Right renal pelvis (tissue), 4 donors: ENCODE measurements at places on chromosomes 7 and 10. TPM values are rescaled to one million over a fixed set of nuclear protein-coding genes. Genes with fewer than 3 reads are reported as not detected.

Gene PLAC9
- 21.8 TPM for polyA plus RNA-seq

Gene DLX6
- not detected for polyA plus RNA-seq

Gene CHST3
- polyA plus RNA-seq, result 19.1 TPM

DNA sequence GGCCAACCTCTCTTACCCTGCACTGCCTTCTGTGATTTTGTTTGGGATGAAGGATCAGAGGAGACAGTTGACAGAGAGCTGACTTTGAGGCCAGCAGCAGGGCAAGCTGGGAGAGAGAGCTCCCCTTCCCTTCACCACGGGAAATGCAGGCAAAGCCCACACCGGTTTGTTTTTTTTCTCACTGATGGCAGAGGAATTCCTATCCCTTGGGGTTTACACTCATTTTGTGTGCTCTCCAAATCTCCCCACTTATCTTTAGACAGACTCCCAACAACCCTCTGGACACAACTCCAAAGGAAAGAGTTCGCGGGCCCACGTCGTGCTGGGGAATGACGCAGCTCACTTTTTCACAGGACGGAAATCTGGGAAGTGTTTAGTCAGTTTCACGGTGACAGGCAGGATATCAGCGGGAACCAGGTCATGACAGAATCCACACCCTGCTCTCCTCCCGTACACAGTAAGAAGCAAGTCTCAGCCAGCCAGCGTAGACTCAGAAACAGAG is 68.3 kb upstream of the FAM171A1 start:
- no peak for DNase-seq

- DNase-seq, result no peak
These were observed 111.4 kb downstream of the TFPI2 start for GRCh38 chr7:93779115-93779514.

GRCh38 chr10:71053169-71053895 is 159.0 kb upstream of the UNC5B start:
- DNase-seq, result no peak

Gene CAMK2B
- polyA plus RNA-seq, result 2.9 TPM

Gene TMEM270
- not detected for polyA plus RNA-seq

- no peak for DNase-seq
These were observed 8.6 kb downstream of the VIM start for GRCh38 chr10:17236468-17237148.

Gene TSPAN33
- polyA plus RNA-seq, result 69.6 TPM

DNA sequence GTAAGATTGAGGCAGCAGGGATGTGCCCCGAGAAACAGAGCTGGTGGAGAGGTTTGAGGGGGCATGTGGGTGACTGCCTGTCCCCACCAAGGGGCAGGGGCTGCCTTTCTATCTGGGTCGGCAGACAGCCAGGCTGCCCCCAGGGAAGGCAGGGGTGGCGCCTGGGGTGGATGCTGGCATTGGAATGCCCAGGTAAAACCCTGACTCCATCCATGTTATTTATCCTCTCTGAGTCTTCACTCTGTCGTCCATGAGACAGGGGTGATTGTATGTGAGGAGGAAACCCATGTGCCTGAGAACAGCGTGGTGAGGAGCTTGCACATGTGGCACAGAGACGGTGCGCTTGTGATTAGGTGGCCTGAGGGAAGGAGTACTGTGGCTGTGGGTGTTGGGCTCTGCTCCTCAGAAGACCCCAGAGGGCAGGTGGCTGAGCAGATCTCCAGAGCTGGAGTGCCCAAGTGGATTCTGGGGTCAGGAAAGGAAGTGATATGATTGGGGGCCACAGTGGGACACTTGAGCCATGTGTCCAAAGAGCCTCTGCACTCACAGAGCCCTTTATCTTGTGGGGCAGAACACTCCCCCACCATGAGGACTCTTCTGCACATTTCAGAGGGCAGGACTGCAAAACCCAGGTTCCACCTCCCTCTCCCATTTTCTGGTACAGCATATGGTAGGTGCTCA is 100.4 kb upstream of the RET start:
- no peak for DNase-seq

DNA sequence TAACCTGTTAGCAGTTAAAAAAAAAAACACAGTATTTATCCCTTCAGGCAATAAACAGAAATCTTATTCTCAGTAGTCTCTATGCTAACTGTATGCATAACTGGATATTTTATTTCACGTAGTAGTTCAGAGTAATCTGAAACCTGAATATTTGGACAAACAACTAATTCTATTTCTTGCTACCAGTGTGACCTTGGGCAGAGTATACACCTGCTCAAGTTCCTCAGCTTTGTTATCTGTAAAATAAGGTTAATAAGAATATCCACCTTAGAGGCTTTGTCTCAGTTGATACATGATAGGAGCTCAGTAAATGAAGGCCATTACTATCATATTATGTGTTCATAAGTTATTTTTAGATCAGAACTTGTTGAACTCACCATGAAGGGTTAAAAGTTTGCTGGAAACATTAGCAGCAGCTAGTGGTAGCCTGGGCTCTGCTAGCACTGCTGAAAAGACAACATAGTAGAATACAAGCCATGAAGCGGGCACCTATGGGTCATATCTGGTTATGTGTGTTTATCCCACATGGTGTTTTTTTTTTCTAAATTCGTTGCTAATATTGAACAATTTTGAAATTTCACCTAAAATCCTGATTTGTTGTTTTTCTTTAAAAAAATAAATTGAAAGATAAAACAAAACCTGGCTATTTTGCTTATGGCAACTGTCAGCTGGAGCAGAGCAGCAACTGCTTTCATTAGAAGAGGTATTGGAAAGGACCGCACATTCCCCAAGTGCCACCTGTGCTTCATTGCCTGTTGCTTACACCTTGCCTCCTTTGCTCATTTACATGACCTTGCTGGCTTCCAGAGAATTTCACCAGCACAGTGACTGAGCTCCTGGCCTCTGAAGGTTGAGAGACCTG is 303.0 kb downstream of the PRKG1 start:
- DNase-seq, result no peak

Gene MKLN1
- 49.9 TPM for polyA plus RNA-seq

DNA sequence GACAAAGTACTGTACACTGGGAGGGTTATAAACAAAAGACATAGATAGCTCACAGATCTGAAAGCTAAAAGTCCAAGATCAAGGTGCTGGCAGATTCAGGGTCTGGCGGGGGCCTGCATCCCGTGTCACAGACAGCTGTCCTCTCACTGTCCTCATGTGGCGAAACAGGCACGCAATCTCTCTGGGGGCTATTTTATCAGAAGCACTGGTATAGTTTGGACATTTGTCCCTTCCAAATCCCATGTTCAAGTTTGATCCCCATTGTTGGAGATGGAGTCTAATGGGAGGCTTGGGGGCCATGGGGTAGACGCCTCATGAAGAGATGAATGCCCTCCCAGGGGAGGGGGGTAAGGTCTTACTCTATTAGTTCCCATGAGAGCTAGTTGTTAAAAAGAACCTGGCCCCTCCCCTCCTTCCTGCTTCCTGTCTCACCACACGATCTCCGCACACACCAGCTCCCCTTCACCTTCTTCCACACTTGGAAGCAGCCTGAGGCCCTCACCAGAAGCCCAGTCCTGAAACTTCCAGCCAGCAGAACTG is 72.5 kb upstream of the UCN3 start:
- DNase-seq, result no peak

Gene NEUROD6
- not detected for polyA plus RNA-seq

Gene CPN1
- polyA plus RNA-seq, result 2.9 TPM

DNA sequence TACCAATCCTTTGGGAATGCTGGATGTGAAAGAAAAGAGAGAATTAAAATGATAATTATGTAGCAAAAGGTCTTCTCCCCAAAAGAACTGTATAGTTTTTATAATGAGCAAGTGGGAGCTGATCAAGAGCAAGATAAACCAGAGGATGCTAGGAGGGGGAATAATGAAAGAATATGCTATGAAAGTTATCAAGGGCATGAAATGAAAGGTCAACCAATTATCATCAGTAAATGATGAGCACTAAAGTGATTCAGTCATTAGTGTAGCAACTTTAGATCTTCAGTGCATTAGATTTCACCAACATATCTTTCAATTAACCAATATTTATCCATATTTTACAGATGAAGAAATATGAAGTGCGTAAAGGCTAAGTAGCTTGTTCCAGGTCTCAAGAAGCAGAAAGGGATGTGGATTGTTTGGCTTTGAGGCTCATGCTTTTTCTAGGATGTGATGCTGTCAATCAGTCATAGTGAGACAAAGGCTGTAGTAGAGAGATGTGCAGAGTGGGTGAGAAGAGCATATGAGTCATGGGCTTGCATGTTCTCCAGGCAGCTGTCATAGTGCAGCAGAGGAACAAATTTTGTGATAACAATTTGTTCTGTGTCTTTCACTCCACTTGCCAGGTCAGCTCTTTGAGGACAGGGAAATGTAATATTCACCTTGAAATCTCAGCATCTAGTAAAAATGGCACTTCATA is 5.7 kb upstream of the OR2F2 start:
- DNase-seq, result no peak
